Kidney (tissue), 22 donors: ENCODE measurements at places on chromosomes 3 and 15. TPM values are rescaled to one million over a fixed set of nuclear protein-coding genes. Genes with fewer than 3 reads are reported as not detected.

ANKRD34C gene
- not detected for total RNA-seq

GRCh38 chr3:141525814-141526213 lies 39.0 kb downstream of the RASA2 start:
- DNase-seq = no peak

GRCh38 chr3:32406486-32407408 lies 15.1 kb downstream of the CMTM7 start:
- DNase-seq = no peak

DNA sequence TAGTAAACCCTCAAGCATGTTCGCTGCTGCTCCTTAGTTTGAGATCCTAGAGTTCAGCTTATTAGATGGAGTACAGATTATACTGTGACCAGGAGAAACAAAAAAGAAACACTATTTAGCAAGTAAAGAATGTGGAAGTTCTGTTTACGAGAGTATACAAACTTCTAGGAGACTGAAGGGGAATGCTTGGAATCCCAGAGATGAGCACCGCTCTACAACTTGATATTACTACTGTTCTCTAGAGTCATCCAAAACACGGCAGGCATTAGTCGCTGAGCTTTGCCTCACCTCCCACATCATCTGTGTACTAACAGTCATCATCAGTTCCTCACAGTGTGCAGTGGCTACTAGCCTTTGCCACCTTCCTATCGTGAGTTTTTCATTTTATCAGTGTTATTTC lies 121.4 kb upstream of the CHRM5 start:
- DNase-seq = no peak

DNA sequence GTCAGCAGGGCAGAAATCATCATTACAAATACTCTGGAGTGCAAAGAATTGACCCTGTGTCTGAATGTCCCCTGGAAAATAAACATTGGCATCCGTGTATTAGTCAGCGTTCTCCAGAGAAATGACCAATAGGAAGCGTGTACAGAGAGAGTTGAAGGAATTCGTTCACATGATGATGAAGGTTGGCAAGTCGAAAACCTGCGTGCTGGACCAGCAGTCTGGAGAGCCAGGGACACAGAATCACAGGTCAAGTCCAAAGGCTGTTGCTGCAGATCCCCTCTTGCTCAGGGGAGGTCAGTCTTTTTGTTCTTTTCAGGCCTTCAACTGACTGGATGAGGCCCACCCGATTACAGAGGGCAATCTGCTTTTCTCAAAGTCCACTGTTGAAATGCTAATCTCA lies 16.6 kb downstream of the GP9 start:
- no peak for DNase-seq
